CD4-positive, CD25-positive, alpha-beta regulatory T cell (primary cell): ENCODE measurements at places on chromosomes 11 and 22. TPM values are rescaled to one million over a fixed set of nuclear protein-coding genes. Genes with fewer than 3 reads are reported as not detected.

DCHS1 gene
- polyA plus RNA-seq, result 0.49 TPM

ARHGAP32 gene
- polyA plus RNA-seq, result 0.83 TPM

ZP1 gene
- not detected for polyA plus RNA-seq

TRIM49 gene
- polyA plus RNA-seq, result not detected

CNIH2 gene
- not detected for polyA plus RNA-seq

OR4A16 gene
- polyA plus RNA-seq, result not detected

MMP8 gene
- not detected for polyA plus RNA-seq

FAM83F gene
- 0.01 TPM for polyA plus RNA-seq

PSMC3 gene
- polyA plus RNA-seq, result 109 TPM

PPARA gene
- 0.67 TPM for polyA plus RNA-seq

DBX1 gene
- not detected for polyA plus RNA-seq

SLCO2B1 gene
- not detected for polyA plus RNA-seq

OR5A1 gene
- polyA plus RNA-seq, result not detected

APLNR gene
- polyA plus RNA-seq, result not detected

ATL3 gene
- 26.4 TPM for polyA plus RNA-seq

TPCN2 gene
- polyA plus RNA-seq, result 5.9 TPM

ADAMTS15 gene
- polyA plus RNA-seq, result not detected

CEND1 gene
- 0.47 TPM for polyA plus RNA-seq

RIBC2 gene
- polyA plus RNA-seq, result not detected

TRPM5 gene
- not detected for polyA plus RNA-seq

CSRP3 gene
- not detected for polyA plus RNA-seq
